NCI-H2171 (cell line): ENCODE measurements at places on chromosomes 3 and 15.

GRCh38 chr15:87450314-87450713 is 806.2 kb downstream of the NTRK3 start:
- no peak for DNase-seq

DNA sequence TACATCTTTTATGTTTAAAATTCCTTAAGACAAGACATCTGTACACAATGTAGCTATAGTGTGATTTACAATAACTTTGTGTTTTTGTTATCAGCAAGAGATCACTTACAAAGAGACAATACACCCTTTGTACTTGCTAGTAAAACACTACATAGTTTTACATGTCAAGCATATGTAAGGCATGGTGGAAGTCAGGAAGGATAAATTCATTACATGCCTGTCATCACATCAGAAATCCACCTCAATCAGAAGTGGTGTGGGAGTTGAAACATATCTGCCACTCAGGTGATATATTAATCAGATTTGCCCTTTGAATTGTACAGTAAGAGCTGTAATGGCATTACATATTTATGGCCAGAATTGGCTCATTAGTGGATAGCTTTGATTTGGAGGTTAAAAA is 95.5 kb downstream of the MBNL1 start:
- DNase-seq: no peak

DNA sequence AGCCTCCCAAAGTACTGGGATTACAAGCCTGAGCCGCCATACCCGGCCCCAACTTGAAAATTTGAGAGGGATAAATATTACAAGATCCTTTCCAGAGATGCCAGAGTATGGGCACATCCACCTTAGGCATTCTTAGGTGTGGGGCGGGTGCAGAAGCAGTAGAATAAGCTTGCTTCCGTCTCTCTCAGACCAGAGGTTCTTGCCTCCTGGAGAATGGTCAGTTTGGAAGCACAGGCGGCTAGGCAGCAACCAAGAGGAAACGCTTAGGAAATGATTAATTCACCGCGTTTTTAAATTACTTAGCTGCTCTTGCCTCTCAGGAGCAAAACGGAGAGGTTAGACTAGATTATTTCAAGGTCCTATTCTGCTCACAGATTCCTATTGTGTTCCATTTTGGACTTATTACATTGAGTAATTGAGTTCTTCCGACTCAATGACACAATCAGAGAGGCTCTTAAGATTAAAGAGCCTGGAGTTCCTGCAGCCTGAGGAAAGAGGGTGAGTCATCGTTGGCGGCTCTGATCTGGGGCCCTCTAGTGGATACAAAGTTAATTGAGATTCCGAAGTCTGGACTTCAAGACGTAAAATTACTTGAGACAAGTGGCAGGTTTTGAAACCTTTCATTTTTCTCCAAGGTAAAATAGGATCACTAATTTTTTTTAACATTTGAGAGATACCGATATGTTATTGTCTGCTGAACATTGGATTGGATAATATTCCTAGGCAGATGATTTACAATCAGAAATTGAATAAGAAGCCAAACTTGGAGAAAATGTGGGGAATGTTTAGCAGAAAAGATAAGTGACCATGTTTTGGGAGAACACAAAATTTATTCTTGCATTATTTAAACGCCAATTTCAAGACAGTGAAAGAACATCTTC is 5.8 kb upstream of the TOPAZ1 start:
- peak; percentile 6 for DNase-seq

DNA sequence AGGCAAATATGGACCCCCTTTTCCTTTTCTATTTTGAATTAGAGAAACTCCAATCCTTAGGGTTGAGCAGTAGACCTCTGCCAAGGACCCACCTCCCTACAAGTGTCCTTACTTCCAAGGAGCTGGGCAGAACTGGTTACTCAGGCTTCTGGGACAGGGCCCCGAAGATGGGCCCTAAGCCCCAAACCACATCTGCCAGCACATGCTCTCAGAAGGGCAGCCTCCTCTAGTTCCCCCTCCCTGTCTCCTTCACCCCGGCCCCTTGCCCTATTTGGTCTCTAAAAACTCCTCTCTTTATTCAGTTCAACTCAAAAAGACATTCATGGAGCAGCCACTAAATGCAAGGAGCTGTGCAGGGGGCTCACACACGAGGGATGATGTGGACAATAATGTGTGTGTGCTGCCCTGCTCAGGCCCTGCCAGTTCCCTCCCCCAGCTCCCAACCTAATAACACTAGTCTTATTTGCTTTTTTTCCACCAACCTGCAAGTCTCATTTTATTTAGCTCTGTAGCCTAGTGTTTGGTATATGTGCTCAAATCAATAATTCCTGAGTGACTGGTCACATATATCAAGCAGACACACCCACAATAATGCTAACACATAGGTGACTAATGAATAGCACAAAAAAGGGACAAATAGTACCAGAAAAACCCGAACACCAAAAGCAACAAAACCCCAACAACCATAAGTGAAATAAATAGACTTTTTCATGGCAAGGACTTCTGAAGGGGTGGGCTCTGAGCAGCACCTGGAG is 12.2 kb downstream of the ZDHHC3 start:
- DNase-seq: no peak

GRCh38 chr15:67873777-67874176 is 33.9 kb upstream of the RNU6-1 start:
- DNase-seq: no peak
